NCI-H226 (cell line): ENCODE measurements at places on chromosomes 3 and 15.

DNA sequence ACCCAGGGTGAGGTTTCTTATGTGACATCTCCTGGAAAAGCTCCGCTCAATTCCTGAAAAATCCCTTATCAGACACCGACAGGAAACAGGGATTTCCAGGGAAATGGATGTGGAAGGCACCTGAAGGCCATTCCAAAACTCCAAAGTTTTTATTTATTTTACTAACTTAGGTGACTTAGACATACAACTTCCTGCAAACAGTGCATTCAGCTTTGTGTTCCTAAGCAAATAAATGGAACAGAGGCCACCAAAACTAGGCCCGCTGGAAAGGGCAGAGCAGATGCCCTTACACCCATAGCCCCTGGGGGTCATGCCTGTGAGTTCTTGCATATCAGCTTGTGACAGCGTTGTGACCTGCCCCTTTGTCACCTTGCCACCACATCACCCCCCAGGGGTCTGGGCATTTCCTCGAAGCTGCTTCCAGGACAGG, 239.4 kb downstream of the XXYLT1 start:
- DNase-seq, result no peak

DNA sequence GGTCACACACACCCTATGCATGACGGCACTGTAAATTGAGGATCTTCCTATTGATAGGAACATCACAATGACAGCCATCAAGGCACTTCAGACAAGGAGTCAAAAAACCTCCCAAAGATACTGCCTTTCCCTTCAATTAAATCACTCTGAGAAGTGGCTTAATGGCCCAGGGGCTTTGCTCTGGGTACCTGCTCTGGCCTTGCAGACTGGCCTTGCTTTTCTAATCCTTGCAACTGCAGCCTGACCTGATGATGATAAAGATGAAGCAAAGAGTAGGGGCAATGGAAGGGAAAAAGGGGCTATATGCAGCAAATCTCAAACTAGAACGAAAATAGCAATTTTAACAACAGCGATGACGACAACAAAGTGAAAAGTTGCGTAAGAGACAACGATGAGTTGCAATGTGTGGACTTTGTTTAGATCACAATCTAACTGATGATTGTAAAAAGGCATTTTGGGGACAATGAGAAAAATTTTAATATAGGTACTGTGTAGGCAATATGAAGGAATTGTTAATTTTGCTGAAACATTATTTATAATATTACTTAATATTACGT, 14.6 kb downstream of the ADAMTS9 start:
- no peak for DNase-seq

GRCh38 chr15:63669074-63669473, 71.9 kb downstream of the FBXL22 start:
- DNase-seq, result no peak

DNA sequence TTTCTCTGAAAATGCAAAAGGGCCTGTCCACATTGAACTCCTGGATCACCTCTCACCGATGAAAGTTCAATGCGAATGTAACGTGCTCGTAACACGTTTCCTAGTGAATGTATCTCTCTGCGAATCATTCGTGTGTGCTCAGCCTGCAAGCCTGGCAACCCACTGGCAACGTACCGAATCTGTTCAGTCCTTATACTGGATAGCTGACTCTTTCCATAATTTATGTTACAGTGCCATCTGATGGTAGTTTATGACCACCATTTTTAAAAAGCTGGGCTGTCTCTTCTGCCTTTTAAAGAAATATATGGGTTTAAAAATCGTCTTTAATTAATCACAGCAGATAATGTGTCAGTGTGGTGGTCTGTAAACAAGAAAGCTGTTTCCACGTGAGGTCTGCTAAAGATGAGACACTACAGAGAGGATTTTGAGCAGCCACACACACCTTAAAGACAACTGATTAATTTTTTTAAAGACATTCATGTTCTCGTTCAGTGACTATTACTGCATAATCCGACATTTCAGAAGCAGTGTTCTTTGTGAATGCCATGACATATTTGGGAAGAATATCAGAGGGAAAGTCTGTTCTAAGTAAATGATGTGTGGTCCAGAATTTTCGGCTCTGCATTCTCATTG, 69.4 kb upstream of the FOXP1 start:
- DNase-seq, result peak; percentile 34

- no peak for DNase-seq
Measured at GRCh38 chr3:52811452-52812011, 16.9 kb downstream of the ITIH3 start.

GRCh38 chr3:159216311-159216710, 414.5 kb downstream of the MFSD1 start:
- DNase-seq, result no peak

- peak; percentile 14 for DNase-seq
Measured at GRCh38 chr3:185979721-185980121, 41.9 kb upstream of the TRA2B start.

GRCh38 chr3:40975711-40976121, 223.6 kb upstream of the CTNNB1 start:
- DNase-seq, result no peak

DNA sequence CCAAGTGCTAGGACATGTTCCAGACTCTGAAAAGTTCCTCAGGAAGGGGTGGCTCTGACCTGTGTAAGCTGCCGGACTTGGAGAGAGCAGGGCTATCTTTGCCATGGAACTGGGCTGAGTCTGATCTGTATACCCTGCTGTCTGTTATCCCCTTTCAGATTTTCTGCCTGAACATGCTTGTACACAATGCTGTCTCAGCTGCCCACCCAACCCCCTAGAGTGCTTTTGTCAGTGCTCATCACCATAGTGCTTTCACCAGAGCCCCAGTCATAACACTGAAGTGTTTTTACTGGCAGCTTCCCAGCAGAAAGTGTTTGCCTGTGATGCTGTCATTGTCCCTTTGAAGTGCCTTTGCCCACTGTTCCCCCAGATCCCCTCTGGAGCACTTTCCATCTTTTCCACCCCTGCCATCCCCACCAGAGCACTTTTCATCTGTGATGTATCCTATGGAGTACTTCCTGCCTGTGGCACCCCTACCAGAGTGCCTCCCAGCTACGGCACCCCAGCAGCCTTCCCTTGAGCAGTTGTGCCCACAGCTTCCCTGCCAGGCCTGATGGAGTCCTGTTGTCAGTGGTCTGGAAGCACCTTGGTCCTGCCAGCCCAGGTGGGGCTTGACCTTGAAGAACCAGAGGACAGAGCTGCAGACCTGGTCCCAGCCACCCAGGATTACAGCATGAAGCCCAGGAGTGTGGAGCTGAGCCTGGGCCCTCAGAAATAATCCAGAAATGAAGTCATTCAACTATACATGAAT, 397.7 kb downstream of the DIPK2A start:
- DNase-seq, result no peak

DNA sequence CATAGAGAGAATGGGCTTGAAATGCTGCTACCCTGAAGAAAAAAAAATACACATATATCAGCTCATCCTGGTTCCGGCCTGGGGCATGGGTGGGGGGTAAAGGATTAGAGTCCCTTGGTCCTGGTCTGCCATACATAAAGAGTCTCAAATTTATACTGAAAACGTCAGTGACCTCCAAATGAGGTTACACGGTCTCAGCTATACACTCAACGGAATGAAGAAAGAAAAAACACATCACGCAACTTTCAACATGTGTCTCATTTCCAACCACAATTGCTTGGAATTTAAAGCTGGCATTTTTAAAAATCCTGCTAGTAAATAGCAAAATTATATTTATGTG, 612.8 kb downstream of the MCTP2 start:
- no peak for DNase-seq

GRCh38 chr3:146065573-146066006, 95.4 kb downstream of the PLOD2 start:
- DNase-seq, result no peak

GRCh38 chr3:132343018-132343612, 25.9 kb downstream of the ACP3 start:
- DNase-seq, result peak; percentile 8

DNA sequence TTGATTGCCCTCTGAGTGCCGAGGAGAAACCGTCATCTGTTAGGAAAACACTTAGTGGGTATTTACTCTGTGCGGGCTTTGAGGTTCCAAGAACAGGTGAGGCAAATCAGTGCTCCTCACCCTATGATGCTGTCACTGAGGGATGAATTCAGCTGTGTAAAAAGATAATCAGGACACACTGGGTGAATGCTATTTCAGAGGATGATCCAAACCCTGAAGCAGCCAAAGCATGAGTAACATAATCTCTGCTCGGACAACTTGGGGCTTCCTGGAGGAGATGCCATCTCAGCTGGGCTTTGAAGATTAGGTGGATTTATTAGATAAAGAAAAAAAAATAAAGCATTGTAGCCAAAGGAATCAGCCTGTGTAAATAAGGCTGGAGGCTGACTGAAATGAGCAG, 10.5 kb upstream of the GADL1 start:
- no peak for DNase-seq

- DNase-seq, result no peak
Measured at GRCh38 chr3:44522494-44522933, 32.5 kb upstream of the ZKSCAN7 start.

DNA sequence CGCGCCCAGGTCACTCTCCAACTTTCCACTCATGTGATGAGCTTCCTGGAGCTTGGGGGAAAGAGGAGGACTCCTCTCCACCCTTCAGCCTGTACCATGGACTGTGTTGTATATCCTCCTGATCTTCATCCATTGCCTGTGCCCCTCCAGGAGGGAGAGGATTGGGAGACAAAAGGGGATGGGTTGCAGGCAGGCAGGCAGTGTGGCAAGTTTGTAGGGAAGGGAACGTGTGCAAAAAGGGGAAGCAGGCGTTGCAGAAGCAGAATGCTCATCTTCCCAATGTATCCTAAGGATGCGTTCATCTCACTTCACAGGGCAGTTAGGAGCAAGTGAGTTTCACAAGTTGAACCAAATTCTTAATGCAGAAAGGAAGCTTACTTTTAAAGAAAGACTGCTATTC, 28.1 kb upstream of the GHSR start:
- no peak for DNase-seq

GRCh38 chr15:52656412-52656811, 22.8 kb downstream of the ATOSA start:
- DNase-seq, result no peak

- DNase-seq, result no peak
Measured at GRCh38 chr3:14797731-14798130, 21.0 kb upstream of the FGD5 start.

GRCh38 chr3:38360345-38360744, 13.8 kb downstream of the XYLB start:
- no peak for DNase-seq

DNA sequence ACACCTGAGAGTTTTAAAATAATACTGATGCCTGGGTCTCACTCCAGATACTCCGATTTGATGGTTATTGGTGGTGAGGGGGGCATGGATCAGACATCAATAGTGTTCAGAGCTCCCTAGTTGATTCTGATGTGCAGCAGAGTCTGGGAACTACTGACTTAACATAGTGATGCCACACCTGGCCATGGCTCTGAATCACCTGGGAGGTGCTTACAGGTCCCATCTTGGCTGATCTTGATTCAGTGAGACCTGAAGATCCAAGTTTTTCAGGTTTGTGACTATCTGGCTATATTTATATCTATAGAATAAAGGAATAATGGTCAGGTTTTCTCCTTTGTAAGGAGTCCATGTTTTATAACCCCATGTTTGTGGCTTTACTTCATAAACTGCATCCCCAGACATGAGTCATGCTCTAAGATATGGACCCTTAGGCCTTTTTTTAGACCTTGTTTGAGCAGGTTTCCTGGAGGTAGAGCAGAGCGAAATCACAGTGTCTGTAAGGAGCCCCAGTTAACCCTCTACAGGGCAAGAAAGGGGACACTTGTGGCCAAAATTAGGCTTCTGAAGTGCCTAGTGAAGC, 101.4 kb downstream of the LARS2 start:
- peak; percentile 18 for DNase-seq

DNA sequence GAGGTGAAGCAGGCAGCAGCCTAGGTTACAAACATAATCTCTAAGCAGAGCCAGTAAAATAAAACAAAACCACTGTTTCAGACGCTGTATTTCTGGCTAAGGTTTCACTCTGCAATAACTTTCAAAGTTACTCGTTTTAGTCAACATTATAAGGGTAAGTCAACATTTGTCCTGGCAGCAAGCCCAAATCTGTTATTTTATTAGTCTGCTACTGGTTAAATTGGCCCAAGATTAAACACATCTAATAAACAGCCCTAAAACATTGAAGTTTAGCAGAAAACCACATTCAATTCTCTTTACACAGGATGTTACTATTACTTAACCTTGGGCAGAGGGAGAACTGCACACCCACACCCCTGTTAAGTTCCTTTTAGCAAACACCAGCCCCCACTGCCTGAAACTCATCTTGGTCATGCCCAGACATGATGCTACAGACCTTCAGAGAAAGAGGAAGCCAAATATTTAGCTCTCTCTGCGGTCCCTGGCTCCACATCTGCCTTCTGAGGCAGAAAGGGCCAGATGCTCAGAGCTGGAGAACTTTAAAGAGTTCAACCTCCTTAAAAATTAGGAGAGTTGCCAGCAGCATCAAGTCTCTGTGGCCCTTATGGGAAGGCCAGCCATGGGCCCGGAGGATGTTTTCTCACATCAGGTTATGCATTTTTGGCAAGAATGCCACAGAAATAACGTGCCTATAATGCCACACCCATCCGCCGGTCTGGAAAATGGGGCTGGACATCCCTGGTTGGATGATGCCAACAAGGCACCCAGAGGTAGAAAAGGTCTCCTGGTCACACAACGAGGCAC, 17.9 kb downstream of the ARHGEF3 start:
- no peak for DNase-seq

DNA sequence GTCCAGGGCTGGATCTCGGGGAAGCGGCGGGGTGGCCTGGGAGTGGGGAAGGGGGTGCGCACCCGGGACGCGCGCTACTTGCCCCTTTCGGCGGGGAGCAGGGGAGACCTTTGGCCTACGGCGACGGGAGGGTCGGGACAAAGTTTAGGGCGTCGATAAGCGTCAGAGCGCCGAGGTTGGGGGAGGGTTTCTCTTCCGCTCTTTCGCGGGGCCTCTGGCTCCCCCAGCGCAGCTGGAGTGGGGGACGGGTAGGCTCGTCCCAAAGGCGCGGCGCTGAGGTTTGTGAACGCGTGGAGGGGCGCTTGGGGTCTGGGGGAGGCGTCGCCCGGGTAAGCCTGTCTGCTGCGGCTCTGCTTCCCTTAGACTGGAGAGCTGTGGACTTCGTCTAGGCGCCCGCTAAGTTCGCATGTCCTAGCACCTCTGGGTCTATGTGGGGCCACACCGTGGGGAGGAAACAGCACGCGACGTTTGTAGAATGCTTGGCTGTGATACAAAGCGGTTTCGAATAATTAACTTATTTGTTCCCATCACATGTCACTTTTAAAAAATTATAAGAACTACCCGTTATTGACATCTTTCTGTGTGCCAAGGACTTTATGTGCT, 527 bp downstream of the B2M start:
- DNase-seq, result peak; percentile 22

DNA sequence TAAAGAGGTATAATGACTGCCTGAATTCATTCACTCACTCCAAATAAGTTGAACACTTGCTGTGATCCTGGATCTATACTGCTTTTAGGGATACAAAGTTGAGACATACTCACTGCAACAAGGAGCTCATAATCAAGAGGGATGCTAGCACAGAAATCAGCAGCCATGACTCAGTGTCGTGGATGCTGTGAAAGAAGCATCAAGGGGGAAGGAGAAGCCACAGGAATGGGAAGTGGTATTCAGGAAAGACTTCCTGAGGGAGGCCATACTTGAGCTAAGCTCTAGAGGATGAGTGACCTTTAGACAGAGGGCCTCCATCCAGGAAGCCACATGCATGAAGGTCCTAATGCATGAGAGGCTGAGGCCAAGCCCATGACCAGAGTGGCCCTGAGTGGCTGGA, 245.7 kb upstream of the RORA start:
- DNase-seq, result no peak

- DNase-seq, result no peak
Measured at GRCh38 chr3:124266487-124266886, 274.6 kb upstream of the ROPN1 start.
